Psoas muscle (tissue), 8 donors: ENCODE measurements at places on chromosomes 11 and 22. TPM values are rescaled to one million over a fixed set of nuclear protein-coding genes. Genes with fewer than 3 reads are reported as not detected.
A peak's percentile ranks its signal among the peaks of the same experiment; 100 is the strongest.

- H3K36me3 ChIP-seq: no peaks in the 10 kb centered on the region
- no peak overlapping the region for H3K4me3 ChIP-seq
- H3K4me1 ChIP-seq: no peaks in the 10 kb centered on the region
- no peak for DNase-seq
- no peaks in the 10 kb centered on the region for H3K27me3 ChIP-seq
Measured at GRCh38 chr22:40021401-40022000, 26.7 kb downstream of the FAM83F start.

GRCh38 chr11:8721609-8722500 is 39.3 kb downstream of the RPL27A start:
- peak overlapping the region; percentile 74 for H3K27ac ChIP-seq
- no peak for DNase-seq
- H3K27me3 ChIP-seq: no peaks in the 10 kb centered on the region
- no peaks in the 10 kb centered on the region for H3K36me3 ChIP-seq
- no peak overlapping the region for H3K4me3 ChIP-seq

GRCh38 chr11:117633186-117633754 is 163.7 kb downstream of the DSCAML1 start:
- no peak overlapping the region for H3K27ac ChIP-seq
- no peaks in the 10 kb centered on the region for H3K4me1 ChIP-seq
- no peak for DNase-seq
- H3K27me3 ChIP-seq: peaks cover 3% of the 10 kb centered on the region
- no peak overlapping the region for H3K4me3 ChIP-seq

DNA sequence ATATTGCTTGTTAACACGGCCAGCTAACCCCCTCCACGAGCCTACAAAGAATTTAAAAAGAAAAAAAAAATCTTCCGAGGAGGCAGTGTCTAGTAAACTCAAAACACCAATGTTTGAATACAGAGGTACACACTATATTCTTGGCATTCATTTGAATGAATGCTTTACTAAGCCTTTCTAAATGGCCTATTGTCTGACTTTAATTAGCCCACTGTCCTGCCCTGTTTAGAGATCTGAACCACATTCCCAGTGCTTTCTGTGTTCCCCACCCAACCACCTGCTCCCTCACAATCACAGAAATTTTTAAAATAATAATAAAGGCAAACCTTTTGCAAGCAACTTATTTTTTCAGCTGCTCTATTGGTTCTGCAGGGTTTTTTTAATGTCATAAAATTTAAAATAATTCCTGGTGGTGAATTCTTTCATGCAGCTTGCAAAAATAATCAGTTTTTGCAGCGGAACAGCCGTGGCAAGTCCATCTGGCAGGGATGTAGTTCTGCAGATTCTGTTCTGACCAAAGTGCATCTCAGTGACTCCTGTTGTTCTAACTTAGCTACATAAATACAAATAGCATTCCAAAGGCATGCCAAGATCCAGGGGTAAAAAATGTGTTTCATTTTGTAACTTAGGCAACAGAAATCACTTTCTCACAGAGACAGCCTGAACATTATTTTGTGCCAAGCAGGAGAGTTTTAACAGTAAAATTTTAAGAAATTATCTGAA is 23.8 kb downstream of the POU2AF2 start:
- no peaks in the 10 kb centered on the region for H3K36me3 ChIP-seq
- no peak overlapping the region for H3K27ac ChIP-seq
- no peaks in the 10 kb centered on the region for H3K27me3 ChIP-seq
- no peak overlapping the region for H3K4me3 ChIP-seq
- no peaks in the 10 kb centered on the region for H3K4me1 ChIP-seq

DNA sequence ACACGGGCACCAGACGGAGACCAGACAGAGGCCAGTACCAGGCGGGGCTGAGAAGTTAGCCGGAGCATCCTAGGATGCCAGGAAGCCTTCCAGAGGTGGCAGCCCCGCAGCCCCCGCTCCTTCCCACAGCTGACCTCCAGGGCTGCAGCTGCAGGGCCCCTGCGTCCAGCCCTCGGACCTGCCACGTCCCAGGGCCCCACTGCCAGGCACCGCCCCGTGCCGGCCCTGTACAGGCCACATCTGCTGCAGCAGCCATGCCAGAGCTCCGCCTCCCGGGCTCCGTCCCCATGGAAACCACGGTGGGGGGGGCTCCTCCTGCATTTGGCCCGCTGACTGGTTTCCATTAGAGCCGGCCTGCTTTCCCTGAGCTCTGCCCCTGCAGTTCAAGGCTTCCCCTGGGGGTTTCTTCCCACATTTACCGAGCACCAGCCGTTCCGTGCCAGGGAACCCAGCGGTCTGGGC is 62.5 kb upstream of the PPARA start:
- peaks cover 98% of the 10 kb centered on the region for H3K4me1 ChIP-seq
- peak overlapping the region; percentile 48 for H3K4me3 ChIP-seq
- peak; percentile 96 for DNase-seq
- H3K36me3 ChIP-seq: no peaks in the 10 kb centered on the region
- peak overlapping the region; percentile 98 for H3K27ac ChIP-seq
- H3K27me3 ChIP-seq: no peaks in the 10 kb centered on the region

- H3K27ac ChIP-seq: peak overlapping the region; percentile 91
- peaks cover 38% of the 10 kb centered on the region for H3K4me1 ChIP-seq
- peak; percentile 68 for DNase-seq
- peak overlapping the region; percentile 67 for H3K4me3 ChIP-seq
Measured at GRCh38 chr11:10899121-10899830, 41.4 kb upstream of the ZBED5 start.

DNA sequence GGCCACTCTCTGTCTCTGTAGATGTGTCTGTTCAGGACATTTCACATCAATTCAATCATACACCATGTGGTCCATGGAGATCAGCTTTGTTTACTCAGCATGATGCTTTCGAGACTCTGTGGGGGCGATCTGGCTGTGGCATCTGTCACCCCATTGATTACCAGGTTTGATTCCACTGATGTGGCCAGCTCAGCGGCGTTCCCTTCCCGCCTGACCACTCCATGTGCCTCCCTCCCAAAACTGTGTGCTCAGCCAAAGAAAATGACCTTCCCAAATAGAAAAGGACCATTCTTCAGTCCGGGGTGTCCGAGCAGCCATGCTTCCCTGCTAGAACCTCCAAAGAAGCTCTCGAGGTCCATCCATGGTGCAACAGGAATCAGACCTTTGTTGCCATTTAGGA is 89.1 kb downstream of the BRD1 start:
- H3K27me3 ChIP-seq: peaks cover 25% of the 10 kb centered on the region
- no peak for DNase-seq
- H3K4me3 ChIP-seq: no peak overlapping the region
- no peak overlapping the region for H3K27ac ChIP-seq

DNA sequence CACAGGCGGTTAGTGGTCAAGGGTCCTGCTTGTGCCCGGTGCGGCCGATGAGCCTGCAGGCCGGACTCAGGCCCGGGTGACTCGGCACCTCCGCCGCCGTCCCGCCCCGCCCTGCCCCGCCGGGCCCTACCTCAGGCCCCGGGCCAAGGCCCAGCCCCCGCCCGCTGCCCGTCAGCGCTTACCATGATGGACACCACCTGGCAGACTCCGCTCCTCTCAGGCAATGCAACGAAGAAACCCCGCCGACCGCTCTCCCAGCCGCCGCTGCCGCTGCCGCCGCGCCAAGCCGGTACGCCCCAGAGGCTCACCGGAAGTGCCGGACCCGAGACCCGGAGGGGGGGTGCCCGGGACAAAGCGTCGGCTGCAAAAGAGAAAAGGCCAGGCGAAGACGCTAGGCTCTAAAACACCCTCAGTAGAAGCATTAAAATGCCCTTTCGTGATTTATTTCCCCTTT is at the start of gene UFD1:
UFD1 (minus strand) TSS at position 293 of the 454 bp plus-strand sequence; CDS start at position 185, 108 bp downstream.
- peaks cover 40% of the 10 kb centered on the region for H3K4me1 ChIP-seq
- no peaks in the 10 kb centered on the region for H3K36me3 ChIP-seq
- peak; percentile 96 for DNase-seq
- no peaks in the 10 kb centered on the region for H3K27me3 ChIP-seq

GRCh38 chr11:12430954-12431595 is 53.7 kb downstream of the PARVA start:
- peaks cover 3% of the 10 kb centered on the region for H3K4me1 ChIP-seq
- no peaks in the 10 kb centered on the region for H3K27me3 ChIP-seq
- no peak overlapping the region for H3K27ac ChIP-seq
- no peak overlapping the region for H3K4me3 ChIP-seq
- peak; percentile 59 for DNase-seq
- H3K36me3 ChIP-seq: no peaks in the 10 kb centered on the region

GRCh38 chr11:72705442-72706365 is 31.5 kb upstream of the PDE2A start:
- DNase-seq: no peak
- no peak overlapping the region for H3K4me3 ChIP-seq
- H3K27ac ChIP-seq: no peak overlapping the region
- H3K36me3 ChIP-seq: peaks cover 79% of the 10 kb centered on the region

DNA sequence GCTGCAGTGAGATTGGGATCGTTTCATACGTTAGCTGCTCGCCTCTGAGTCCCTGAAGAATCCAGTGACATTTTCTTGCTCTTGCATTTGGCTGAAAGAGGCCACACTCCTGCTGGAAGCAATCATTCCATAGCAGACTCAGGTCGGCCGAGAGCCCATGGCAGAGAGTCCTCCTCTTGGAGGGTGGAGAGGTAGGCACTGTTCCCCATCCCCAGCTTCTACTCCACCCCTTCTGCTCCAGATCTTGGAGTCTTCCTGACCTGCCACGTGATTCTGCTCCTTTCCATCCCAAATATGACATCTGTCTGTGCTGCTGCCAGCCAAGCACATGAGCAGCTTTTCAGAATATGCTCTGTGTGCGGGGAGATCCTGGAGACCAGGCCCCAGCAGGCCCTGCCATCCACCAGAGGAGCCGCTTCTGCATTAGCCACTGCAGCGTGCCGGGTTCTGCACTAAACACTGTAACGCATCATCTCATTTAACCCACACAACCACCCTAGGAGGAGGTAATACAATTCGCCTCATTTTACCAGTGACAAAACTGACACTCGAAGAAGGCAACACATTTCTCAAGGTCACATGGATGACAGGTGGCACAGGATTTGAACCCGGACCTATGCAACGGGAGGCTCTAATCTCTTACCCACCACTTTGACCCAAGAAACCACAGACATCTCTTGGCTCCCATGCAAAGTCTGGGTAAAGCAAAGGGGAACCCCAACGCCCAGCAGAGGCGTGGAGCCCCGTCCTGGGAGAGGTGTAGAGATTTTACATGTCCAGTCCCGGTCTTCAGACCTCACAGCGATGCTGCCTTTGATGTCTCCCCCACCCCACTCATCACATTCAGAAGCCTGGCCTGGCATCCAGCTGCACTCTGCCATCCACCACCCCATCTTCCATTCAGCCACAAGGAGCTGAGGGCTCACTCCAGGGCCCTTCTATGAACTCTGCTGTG is 78.8 kb downstream of the FEZ1 start:
- no peak overlapping the region for H3K27ac ChIP-seq
- no peaks in the 10 kb centered on the region for H3K4me1 ChIP-seq
- no peaks in the 10 kb centered on the region for H3K27me3 ChIP-seq
- no peaks in the 10 kb centered on the region for H3K36me3 ChIP-seq

Gene TCN1
- 0.44 TPM for total RNA-seq

Gene CRYBB3
- not detected for total RNA-seq

DNA sequence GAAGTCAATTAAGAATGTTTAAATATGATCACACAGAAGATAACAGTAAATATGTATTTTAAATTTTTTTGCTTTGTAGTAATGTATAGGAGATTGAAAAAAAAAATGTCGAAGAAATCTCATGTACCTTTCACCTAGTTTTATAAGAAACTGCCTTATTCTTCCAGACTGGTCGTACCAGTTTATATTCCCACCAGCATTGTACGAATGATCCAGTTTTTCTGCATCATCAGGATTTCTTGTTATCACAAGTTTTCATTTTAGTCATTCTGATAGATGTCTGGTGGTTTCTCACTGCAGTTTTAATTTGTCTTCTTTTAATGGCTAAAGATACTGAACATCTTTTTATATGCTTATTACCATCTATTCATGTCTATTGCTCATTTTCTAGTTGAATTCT is 101.8 kb upstream of the CTSC start:
- no peak overlapping the region for H3K4me3 ChIP-seq
- H3K27me3 ChIP-seq: no peaks in the 10 kb centered on the region

DNA sequence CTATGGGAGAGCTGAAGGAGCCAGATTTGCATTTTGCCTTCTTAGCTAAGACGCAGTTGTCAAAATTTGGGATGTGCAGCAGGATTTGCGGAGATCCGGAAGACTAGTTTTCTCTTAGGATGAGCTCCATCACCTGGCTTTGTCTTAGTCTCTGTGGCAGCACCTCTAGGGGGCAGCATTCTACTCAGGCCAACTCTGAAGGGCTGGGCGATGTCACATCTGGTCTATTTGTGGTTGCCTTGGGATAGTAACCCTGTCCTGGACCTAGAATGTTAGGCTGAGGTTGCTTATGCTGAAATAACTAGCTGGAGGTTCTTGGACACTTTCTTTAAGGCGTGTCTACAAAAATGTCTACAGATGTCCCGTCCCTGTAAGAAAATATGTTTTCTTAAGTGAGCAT is 116.2 kb downstream of the FAT3 start:
- no peaks in the 10 kb centered on the region for H3K36me3 ChIP-seq
- H3K27ac ChIP-seq: no peak overlapping the region
- no peaks in the 10 kb centered on the region for H3K4me1 ChIP-seq

Gene OR8G5
- total RNA-seq: not detected

GRCh38 chr11:46692450-46692849 is 8.0 kb downstream of the ARHGAP1 start:
- no peaks in the 10 kb centered on the region for H3K27me3 ChIP-seq
- peaks cover 74% of the 10 kb centered on the region for H3K36me3 ChIP-seq

Gene OR52I2
- total RNA-seq: not detected

DNA sequence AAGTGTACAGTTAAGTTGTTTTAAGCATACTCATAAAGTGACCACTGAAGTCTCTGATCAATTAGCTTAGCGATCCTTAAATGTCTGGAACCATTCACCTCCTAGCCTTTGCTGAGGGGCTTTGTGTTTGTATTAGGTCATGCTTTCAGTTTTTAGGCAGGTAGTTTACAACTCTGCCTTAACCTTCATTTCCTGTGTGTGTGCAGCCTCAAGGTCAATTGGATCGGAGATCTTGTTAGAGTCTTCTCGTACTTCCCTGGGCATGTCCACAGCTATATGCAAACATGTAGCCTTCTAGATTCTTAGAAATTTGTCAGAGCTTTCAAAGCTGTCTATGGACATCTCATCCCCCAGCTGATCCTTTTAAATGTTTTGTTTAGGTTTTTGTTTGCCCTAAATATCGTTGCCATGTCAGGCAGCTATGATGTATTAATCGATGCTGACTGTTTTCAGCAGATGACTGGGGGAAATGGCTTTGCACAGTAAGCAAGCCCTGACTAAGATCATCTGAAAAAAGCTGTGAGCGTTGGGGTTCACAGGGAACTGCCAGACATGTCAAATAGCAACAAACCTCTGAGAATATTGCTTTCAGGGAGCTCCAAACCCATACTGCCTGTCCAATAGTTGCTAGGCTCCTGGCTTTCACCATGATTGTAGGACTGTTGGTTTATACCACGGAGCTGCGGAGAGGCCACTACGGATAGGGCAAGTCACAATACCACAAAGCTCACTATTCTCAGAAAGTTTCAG is 45.6 kb downstream of the GLYAT start:
- no peak for DNase-seq
- no peaks in the 10 kb centered on the region for H3K27me3 ChIP-seq
- no peak overlapping the region for H3K27ac ChIP-seq
- H3K36me3 ChIP-seq: no peaks in the 10 kb centered on the region
- H3K4me3 ChIP-seq: no peak overlapping the region
